ENCODE measurements at places on chromosomes 2 and 18.

DNA sequence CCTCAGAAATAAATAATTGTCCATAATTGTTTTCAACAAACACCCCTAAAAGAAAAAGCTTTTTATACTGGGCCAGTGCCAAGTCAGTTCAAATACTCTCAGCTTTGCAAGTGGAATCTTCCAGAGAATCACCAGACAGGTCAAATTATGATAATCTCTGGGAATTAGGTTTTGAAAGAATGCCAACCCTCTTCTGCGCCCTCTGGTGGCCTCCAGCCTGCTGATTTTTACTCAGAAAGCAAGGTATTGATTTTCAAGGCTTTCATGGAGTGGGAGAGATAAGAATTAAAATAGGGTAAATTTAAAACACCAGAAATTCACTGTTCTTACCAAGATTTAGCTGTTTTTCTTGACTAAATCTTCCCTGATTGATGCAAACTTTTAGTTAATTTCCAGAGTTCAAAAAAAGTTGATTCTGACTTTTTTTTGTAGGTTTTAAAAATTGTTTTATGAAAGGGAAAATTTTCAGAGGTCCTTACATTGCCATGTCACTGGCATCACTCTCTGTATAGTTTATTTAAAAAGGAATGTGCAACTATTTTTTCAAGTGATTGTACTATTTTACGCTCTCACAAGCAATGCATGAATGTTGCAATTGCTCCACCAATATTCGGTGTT lies 282.9 kb upstream of the TNP1 start:
- no peak for DNase-seq

DNA sequence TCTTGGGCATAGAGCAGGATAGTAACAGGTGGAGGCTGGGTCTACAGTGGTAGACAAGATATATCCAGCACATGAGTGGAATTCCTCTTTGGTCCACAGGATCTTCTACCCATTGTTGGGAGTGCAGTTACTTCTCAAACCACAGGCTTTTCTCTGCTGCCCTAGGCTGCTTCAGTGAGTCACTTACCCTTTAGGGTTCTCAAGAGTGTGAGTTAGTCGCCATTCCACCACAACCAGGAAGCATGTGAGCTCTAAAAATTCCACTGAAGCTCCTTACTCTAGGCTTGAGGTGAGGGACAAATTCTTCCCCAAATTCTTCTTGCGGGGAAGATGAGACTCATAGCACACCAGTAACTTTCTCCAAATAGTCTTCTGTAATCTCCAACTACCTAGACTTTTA lies 189.4 kb downstream of the PLCL1 start:
- no peak for DNase-seq

DNA sequence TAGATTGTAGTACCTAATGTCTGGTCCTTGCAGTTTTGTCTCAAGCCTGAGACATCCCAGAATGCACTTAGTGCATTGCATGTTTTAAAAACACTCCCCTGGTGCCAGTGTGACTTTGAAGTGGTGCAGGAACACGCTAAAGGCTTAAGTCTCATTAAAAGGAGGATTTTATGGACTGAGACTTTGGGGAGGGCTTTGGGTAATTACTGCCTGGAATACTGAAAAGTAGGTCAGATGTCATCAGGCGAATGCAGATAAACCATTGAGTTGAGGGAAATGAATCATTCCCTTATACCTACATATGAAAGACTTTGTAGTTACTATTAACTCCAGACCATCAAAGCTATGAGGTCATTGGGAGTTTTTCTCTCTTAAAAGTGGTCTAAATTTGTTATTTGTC lies 3.0 kb upstream of the OSBPL1A start:
- DNase-seq = no peak

DNA sequence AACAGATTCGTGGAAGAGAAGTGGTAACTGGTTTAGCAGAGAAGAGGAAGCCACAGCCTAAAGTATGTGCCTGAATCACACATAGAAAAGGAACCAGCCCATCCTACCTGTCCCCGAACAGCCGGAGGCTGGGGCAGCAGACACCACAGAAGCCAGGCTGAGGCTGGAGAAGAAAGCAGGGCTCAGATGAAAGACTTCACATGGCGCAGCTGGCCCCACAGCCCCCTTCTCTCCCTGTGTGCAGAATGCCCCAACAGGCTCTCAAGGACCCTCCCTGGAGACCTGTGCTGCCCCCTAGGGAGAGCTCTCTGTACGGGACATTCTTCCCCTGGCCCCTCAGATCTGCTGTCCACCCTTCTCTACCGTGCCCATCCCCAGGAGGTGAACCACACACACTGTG lies 83.5 kb upstream of the RAB12 start:
- DNase-seq = no peak
